ENCODE measurements at places on chromosomes 16 and 17. TPM values are rescaled to one million over a fixed set of nuclear protein-coding genes. Genes with fewer than 3 reads are reported as not detected.
A peak's percentile ranks its signal among the peaks of the same experiment; 100 is the strongest.

Gene OR4D2
- not detected for total RNA-seq

Gene FAM83G
- total RNA-seq = 8.9 TPM

GRCh38 chr17:4195306-4195705, 52.3 kb downstream of the CYB5D2 start:
- no peak for DNase-seq

DNA sequence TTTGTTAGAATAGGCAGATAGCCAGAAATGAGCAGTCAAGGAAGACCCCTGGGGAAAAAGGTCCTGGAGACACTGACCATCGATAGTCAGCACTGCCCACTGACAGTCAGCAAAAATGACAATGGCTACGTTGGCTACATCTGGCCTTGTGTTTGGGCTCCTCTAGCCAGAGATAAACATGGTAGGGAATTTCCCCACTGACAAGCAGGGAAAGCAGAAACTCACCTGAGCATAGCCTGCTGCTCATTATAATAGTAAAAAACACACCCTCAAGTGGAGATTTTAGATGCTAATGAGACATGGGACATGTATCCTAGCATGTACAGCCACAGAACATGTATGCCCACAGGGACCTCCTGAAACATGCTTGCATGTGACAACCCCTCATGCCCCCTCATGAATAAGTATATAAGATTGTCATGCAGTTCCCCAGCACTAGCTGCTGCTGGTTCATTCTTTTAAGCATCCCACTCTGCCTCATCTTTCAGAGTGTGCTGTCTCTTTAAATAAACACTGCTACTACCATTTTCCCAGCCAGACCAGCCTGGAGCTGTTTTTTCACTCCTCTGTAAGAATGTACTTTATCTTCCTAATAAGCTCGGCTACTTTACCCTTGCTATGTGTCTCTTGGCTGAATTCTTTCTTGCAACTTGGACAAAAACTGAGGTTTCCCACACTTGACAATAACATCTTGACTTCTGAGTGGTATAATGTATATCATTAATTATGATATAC, 550.1 kb upstream of the CDH8 start:
- no peak for DNase-seq

Gene CCP110
- 12.7 TPM for total RNA-seq

Gene PRCD
- 5.4 TPM for total RNA-seq

Gene ZG16B
- not detected for total RNA-seq

Gene PNMT
- 0.35 TPM for total RNA-seq

Gene IL32
- total RNA-seq = 36.0 TPM

DNA sequence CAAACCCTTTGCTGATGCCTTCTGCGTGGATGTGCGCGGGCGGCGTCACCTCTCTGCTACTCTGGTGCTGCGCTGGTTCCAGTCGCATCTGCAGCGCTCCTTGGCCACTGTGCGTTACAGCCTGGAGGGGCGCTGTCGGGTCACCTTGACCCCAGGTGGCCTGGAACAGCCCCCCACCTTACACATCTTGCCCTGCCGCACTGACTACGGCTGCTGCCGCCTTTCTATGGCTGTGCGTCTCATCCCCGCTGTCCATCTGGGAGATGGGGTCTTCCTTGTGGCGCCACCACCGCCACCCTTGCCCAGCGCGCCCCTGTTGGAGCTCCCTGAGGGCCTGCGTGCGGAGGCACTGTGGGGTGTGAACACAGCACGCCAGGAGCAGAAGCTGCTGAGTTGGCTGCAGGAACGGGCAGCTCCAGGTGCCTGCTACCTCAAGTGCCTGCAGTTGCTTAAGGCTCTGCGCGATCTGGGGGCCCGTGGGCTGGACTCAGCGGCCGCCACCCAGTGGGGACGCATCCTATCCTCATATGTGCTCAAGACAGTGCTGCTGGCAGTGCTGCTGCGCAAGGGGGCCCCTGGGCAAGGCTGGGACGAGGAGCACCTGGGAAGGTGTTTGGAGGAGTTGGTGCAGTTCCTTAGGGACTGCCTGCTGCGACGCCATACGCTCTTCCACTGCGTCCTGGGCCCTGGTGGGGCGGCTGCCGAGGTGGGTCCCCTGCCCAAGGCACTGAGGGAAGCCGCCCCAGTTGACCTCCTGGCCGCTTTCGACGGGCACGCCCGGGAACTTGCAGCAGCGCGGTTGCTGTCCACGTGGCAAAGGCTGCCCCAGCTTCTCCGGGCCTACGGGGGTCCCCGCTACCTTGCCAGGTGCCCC, 1.6 kb downstream of the ITPRIPL2 start:
- no peak for DNase-seq

DNA sequence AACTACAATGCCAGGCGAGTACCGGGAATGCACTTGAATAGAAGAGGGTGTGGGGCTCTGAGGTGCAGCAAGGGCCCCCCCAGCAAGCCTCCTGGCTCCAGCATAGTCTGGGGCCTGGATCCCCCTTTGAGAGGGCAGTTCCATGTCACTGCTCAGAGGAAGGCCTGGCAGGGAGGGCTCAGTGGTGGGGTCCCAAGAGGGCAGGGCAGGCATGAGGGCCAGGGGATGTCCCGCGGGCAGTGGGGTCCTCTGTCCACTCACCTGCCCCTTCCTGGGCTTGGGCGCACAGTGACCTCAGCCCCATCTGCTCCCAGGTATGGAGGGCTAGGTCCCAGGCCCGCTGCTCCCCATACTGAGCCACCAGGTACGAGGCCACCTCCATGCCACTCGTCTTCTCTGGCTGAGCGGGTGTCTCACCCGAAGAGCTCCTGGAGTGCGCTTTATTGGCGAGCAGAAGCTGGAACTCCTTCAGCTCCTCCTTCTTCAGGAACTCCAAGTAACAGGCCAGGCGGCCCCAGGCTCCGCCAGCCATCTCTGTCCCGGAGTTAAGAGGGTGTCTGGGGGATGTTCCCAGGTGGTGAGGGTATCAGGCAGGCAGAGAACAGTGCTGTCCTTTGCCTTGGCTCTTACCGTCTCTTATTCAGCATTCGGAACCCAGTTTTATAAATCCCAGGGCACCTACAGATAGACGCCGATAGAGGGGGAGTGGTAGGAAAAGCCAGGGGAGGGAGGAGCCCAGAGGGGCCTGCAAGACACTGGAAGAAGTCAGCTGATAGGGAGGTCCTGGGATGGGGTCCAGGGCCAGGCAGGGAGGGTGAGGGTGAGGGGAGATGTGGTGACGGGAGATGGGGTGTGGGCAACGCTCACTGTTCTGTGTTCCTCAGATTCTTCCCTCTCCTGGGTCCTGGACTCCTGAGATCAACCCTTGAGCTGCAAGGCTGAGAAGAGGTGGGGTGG, 605 bp downstream of the NLRP1 start:
- peak; percentile 73 for DNase-seq

Gene KRTAP1-5
- total RNA-seq = not detected

Gene RDM1
- total RNA-seq = not detected
